GM12891 (cell line): ENCODE measurements at places on chromosomes 4 and X.

DNA sequence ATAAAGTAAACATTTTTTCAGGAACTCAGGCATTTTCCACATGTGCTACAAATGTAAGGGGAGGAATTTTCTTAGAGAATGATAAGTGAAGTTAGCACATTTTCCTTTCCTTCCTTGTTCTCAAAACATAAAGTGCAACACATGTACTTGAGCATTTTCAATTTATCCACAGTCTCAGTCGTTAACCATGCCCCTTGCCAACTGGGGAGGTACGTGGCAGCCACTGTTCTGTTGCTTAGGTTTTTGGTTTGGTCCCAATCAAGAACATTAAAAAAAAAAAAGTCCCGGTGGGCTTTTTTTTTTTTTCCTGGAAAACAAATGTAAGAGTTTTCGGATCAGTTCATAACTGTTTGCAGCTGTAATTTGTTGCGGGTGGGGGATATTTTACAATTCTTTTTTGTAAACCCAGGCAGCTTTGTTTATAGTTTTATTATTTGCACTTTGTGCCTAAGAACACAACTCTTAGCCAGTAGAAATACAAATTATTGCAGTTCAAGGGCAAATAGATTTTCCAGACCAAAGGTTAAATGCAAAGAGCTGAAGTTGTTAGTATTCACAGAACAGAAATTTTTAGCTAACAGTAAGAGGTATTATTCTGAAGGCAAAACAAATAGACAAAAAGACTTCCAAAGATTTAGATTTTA, 112.1 kb upstream of the NAP1L5 start:
- DNase-seq = no peak

- no peak for DNase-seq
Measured at GRCh38 chr4:185535612-185536410, 504 bp upstream of the PDLIM3 start.

- no peak for DNase-seq
Measured at GRCh38 chr4:95838192-95838591, 1.7 kb upstream of the PDHA2 start.

DNA sequence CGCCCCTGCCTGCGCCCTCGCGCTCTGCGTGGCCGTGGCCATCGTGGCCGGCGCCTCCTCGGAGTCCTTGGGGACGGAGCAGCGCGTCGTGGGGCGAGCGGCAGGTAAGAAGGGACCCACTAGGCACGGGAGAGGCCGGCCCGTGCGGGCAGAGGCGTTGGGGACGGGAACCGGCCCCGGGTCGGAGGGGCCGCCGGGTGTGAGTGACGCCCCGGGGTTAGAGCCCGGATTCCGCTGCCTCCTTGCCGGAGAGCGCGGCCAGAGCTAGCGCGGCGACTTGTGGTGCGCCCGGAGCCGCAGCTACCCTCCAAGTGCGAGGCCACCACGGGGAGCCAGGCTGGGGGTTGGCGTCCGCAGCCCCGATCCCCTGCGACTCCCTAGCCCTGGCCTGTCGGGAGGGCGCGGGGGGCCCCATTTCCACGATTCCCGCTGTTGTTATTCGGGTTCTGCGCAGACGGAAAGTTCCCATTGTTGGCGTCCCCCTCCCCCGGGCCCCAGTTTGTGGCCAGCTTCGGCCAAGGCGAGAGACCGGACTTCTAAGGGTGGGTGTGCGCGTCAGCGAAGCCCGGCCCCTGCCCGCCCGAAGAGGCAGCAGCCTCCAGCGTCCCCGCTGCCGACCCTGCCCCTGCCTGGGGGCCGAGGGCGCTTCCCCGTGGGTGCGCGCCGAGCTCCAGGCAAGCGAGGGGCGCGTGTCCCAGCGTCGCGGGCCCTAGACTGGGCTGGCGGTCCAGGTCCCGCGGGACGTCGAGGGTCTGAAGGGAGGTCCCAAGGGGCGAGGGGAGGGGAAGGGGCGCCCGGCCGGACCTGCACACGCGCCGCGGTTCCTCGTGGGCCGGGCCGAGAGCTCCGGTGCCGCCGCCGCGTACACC, 1.1 kb downstream of the FGFR3 start:
- no peak for DNase-seq

DNA sequence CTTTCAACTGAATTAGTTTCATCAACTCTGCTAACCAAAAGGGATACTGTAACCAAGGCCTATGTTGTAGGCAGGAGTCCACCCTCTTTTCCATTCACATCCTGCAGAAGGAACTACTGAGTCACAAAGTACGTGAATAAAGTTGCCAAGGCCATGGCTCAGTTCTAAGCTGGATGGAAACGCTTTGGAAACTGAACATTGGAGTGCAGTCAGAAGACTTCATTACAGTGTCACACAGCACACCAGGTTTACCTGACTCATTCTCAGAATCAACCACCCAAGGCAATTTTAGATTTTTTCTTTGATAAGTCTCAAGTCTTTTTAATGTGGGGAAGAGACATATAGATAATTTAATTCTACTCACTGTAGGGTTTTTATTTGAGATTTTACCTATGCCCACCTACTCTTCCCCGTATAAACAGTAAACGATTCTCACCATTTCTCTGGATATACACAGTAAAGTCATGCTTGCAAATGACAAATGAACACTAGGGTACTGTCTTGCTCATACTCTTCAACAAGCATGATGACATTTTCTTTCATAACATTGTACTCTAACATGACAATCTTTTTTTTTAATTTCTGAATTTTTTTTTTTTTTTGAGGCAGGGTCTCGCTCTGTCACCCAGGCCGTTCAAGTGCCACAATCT, 58.9 kb upstream of the RBM47 start:
- no peak for DNase-seq

DNA sequence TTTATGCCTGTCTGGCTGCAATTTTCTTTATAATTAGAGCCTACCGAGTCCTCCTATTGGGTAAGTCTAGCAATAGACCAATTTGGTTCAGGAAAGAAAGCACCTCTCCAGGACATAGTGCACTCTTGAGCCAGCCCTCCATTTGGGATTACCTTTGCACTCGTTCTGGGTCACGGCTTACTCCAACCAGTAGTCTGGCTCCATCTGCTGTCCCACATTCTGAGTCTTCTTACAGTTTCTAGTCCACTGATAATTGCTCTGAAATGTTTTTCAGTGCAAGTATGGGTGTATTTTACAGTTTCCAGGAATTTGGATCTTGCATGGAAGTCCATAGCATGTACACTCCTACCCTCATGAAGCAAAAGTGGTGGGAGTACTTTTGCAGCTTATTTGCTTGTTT, 34.8 kb upstream of the USP51 start:
- no peak for DNase-seq

GRCh38 chr4:6768539-6768905, 14.0 kb upstream of the KIAA0232 start:
- DNase-seq = no peak

DNA sequence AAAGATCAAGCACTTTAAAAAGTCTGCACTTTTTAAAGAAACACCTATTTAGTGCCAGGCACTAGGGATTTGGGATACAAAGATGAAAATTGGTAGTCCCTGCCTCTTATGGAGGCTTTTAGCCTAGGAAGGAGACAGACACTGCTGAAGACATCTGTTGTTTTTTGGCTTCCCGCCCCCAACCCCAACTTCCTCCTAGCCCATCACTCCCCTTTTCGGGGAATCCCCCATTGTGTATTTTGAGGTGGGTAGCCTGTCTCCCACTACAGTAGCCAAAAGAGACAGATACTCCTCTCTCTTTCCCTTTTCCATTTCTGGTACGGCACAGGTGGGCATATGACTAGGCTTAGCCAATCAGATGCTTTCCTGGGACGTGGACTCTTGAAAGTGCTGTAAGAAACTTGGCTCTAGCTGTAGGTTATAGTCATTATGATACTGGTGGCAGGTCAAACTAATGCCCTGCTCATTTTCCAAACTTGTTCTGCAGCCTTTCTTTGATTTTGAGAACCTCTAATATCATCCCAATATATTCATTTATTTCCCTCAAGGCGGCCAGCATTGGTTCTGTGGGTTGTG, 194.6 kb upstream of the RBPJ start:
- no peak for DNase-seq
